ENCODE measurements at places on chromosomes 5 and 9.

- no peak for DNase-seq
These were observed 272.1 kb downstream of the TLE1 start for GRCh38 chr9:81417299-81417675.

GRCh38 chr5:2461701-2462691 lies 289.5 kb downstream of the IRX2 start:
- DNase-seq: no peak

DNA sequence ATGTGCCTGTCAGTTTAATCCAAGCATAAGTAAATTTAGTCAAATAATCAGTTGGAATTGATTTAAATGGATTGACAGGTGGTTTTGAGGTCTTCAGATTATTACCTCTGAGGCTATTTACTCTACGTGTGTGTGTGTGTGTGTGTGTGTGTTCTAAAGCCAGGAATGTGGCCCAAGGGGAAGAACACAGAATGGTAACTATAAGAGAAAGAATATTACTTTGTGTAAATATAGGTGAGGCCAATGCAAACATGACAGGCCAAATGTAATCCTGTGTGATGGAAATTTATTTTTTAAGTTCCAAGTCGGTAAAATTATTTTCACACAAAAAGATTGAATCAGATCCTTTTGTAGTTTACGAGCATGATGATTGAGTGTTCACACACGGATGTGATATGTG lies 390.0 kb downstream of the PLK2 start:
- DNase-seq: no peak

GRCh38 chr9:127722055-127722745 lies 6.3 kb downstream of the TTC16 start:
- DNase-seq: no peak

- no peak for DNase-seq
These were observed 3.5 kb downstream of the PDE6A start for GRCh38 chr5:149940941-149941644.

- DNase-seq: no peak
These were observed 116.7 kb downstream of the DOCK2 start for GRCh38 chr5:169753795-169754194.

DNA sequence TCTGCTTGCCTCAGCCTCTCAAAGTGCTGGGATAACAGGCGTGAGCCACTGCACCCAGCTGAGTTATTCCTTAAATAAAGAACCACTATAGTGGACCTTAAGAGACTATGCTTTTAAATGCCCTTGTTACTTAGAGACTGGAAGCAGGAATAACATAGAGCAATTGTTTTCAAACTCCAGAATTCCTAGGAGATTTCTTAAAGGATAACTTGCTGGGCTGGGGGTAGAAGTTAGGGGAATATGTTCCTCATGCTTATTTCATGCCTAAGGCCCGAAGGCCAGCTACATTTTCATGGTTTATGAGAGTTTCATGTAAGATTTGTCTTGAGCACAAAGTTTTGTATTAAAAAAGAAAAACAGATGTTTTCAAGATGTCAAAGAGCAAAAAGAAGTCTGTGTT lies 48.2 kb downstream of the CSNK1A1 start:
- DNase-seq: no peak

- DNase-seq: no peak
These were observed 529.1 kb upstream of the BRINP1 start for GRCh38 chr9:119898316-119898715.

- no peak for DNase-seq
These were observed 89.2 kb upstream of the ZNF462 start for GRCh38 chr9:106773750-106774149.

DNA sequence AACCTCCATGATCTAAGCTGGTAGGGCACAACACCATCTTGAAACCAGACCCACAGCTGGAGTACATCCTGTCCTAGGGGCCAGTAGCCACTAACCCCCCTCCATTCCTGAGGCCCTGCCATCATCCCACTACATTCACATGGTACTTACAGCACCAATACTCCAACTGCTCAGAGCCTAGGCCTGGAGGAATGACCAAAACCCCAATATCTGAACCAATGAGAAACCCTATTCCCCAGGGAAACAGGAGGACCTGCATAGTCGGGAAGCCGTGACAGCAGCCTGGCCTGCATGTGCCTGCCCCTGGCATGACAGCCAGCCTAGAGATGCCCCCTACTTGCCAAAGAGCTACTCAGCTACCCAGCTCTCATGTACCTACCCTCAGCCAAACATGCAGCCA lies 65.4 kb upstream of the DMRT1 start:
- DNase-seq: no peak

DNA sequence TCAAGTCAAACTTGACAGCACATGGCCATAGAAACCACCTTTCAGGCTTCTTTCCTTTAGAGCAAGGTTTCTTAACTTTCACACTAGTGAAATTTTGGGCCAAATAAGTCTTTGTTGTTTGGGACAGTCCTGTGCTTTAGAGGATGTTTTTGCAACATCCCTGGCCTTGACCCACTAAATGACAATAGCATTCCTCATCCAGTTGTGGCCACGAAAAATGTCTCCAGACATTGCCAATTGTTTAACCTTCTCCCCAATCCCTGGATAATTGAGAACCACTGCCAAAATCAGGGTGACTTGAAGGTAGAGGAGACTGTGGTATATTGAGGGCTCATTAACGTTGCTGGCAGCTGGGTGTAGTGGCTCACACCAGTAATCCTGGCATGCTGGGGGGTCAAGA lies 72.0 kb downstream of the ALDH1A1 start:
- no peak for DNase-seq

DNA sequence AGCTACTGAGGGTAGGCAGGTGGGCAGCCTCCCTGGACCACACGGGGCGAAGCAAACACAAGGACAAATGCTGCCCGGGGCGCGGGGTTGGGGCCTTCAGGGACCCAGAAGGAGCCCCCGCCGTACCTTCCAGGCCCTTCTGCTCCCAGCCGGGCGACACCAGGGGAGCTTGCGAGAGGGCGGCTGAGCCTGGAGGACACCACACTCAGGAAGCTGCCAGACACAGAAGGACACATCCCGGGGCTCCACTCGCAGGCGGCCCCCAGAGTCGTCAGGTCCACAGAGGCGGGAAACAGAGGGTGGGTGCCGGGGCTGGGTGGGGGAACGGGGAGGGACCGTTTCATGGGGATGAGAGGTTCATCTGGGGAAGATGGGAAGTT lies 58.5 kb upstream of the UBAC1 start:
- DNase-seq: no peak

DNA sequence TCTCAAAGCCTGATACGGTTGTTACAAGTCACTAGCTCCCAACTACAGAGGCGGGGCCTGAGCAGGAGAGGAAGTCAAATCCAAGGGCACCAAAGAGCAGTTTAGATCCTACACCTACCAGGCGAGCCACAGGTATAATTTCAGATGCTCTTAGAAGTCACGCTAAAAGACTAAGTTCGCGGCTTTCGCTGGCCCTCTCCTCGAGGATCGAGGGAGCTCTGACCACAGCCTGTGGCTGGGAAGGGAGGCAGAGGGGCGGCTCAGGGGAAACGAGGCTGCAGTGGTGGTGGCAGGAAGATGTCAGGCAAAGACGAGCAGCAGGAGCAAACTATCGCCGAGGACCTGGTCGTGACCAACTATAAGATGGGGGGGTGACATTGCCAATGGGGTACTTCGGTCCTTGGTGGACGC lies 48.6 kb downstream of the SEMA4D start:
- no peak for DNase-seq

DNA sequence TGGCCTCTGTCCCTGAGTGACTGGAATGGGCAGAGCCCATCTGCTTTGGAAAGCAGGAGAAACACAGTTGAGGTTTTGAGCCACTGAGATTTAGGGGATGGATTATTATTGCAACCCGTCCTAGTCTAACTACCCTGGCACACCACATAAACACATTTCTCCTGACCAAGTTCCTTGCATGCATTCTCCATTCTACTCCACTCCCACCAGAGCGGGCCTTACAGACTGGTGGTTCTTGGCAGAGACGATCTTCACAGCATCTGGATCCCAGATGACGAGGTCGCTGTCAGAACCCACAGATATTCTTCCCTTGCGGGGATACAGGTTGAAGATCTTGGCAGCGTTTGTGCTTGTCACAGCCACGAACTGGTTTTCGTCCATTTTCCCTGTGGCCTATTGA lies 111.0 kb downstream of the DPYSL3 start:
- no peak for DNase-seq

DNA sequence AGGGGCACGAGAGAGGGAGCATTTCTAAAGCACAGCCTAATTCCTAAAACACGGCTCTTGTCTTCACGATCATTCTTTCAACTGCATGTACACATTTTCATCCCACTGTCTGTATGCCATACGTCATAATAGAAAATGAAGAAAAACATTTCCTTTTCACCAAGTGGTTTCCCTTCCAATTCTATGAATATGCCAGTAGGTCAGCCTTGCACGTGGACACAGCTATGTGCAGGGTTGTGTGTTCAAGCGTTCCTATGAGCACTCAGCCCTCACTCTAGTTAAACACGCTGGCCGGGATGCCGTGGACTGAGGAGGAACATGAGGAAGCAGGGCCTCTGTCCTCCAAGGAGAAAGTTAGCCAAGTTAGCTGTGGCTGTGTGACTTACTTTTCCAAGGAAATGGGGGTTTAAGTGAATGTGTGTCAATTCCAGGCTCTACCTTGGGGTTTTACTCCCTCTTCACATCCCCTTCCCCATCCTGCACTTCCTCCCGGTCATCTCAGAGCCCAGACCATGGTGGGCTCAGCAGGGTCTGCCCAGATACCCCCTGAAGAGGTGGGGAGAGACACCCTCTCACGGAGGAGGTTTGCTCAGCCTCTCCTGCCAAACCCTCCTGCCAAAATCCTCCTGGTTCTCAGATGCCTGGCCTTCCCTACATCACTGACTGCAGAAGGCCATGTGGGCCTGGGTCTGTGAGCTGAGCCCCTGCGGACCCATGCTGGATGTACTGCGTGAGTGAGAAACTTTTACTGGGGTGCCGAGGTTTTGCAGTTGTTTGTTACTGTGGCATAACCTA lies 230.6 kb downstream of the FSTL4 start:
- no peak for DNase-seq

- DNase-seq: no peak
These were observed 18.3 kb upstream of the IL33 start for GRCh38 chr9:6197330-6197729.

GRCh38 chr9:128082151-128082550 lies 14.1 kb downstream of the SLC25A25 start:
- no peak for DNase-seq

GRCh38 chr5:74543162-74543995 lies 97.1 kb downstream of the ENC1 start:
- DNase-seq: no peak

DNA sequence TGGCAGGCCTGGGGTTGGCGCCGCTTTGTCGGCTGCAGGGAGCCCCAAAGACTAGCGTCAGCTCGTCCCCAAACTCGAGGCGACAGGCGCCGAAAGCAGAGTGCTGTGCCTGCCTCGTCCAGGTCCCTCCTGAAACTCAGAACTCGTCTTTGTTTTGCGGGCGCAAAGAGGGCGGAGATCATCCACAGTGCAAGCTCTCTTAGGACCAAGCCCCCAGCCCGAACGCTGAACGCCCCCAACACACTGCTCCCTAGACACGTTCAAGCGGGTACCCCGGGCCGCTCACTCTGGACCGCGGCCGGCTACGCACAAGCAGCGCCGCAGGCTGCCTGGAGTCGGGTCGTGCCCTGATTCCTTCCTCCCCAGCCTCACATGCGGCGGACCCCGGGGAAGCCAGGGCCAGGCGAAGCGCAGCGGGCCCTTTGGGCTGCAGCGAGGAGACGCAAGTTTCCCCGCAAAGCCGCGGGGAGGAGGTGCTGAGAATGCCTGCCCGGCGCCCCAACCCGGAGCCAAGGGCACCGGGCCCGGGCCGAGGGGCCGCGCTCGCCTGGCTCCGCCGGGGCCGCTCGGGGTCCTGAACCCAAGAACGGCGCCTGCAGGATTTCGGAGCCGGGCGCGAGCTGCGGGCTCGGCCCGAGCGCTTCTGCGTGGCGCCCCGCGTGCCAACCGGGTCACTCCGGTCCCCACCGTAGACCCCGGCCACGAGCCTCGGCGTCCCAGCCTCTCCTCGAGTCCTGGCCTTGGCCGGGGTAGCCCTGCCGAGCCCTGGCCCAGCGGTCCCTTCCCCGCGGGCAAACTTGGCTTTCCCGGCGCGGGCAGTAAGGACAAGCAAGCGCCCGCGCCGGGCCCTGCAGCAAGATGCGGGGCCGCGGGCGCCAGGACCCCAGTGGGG lies 738 bp downstream of the FSTL4 start:
- DNase-seq: peak; percentile 11

DNA sequence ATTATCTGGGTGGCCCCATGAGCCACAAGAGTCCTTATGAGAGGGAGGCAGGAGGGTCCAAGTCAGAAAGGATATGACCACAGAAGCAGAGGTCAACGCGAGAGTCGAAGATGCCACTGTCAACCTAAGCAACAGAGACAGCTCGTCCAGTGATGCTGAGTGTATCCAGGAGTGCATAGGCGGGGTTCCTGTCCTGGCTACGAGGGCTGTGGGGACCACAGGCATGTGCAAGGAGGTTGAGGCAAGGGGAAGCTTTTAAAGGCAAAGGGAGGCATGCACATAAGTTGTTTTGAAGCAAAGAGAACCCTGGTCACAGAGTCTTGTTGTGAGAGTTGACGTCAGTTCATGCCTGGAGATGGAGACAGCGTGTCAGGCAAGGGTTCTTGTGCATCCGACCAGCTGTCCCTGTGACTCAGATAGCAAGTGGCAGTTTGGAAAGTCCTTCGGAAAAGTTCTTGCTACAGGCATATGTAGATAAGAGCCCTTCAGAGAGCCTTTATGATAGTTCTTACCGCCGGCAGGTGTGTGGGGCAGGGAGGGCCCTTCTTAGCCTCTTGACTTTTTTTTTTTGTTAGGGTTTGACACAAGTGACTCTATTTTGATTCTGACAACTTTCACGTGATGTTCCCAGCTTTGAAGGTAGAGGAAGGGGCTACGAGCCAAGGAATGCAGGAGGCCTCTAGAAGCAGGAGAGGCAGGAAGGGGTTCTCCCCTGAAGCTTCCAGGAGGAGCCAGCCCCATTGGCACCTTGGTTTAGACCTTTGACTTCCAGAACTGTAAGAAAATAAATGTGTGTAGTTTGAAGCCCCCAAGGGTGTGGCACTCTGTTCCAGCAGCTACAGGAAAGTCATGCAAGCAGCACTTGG lies 66.0 kb upstream of the FCN1 start:
- no peak for DNase-seq

GRCh38 chr9:86508208-86508903 lies 154.1 kb upstream of the TUT7 start:
- no peak for DNase-seq

DNA sequence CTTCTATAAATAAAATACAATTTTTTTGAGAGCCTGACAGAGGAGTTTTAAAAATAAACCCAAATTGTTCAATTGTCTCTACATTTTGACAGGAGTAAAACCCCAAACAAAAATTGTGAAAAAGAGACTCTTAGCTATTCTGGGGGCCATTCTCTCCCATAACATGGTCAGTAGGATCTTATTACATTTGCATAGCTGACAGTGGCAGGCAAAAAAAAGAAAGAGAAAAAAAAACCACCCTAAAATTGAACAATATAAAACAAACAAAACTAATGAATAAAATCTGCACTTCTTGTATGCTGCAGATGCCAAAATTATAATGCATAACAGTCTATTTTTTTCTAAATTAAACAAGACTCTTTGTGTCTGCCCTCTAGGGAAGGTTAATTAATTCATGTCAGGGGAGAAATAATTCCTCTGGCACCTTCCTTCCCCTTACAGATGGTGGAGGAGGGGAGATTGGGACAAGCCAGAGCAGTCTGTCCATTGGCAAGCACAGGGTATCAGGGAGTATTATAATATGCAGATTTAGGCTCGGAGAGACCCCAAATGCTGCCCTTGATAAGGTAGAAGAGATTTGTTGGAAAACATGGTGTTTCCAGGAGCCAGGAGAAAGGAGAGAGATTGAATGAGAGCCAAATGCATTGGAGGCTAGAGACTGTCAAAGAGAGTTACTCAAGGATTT lies 79.7 kb upstream of the CDH6 start:
- DNase-seq: no peak

GRCh38 chr5:96577909-96578308 lies 84.3 kb upstream of the CAST start:
- DNase-seq: no peak

Measured in stimulated activated CD4-positive, alpha-beta T cell treated with anti-CD3 and anti-CD28 coated beads, TNF-alpha, amount 100 ng/mL, for 4 hours (primary cell).